Activated effector memory CD4-positive, alpha-beta T cell treated with Interleukin-2 at 50 U/mL for 16 hours (primary cell): ENCODE measurements at places on chromosomes 6 and 20.

DNA sequence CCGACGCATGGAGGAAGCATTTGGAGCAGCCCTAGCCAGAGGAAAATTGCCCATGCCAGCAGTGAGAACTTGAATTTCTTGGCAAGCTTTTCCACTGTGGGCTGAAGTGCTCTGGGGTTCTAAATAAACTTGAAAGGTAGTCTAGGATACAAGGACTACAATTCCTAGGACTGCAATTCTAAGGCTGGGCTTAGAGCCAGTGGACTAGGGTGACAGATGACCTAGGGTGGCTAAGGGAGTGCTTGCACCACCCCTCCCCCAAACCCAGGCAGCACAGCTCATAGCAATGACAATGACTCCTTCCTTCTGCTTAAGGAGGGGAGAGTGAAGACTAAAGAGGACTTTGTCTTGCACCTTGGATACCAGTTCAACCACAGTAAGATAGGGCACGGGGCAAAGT, 122.3 kb downstream of the THBS2 start:
- no peak for DNase-seq

- no peak for DNase-seq
Observed at GRCh38 chr6:34333858-34334257, 58.6 kb downstream of the NUDT3 start.

GRCh38 chr6:84095156-84095555, 61.6 kb downstream of the MRAP2 start:
- no peak for DNase-seq

GRCh38 chr6:43219814-43220213, 9.5 kb downstream of the DNPH1 start:
- no peak for DNase-seq

- DNase-seq: peak; percentile 96
Observed at GRCh38 chr6:30616811-30617564, at the start of gene PPP1R10. TSS of gene PPP1R10 (minus strand) at chr6:30617243. CDS start at chr6:30609944, 7,299 bp downstream.

DNA sequence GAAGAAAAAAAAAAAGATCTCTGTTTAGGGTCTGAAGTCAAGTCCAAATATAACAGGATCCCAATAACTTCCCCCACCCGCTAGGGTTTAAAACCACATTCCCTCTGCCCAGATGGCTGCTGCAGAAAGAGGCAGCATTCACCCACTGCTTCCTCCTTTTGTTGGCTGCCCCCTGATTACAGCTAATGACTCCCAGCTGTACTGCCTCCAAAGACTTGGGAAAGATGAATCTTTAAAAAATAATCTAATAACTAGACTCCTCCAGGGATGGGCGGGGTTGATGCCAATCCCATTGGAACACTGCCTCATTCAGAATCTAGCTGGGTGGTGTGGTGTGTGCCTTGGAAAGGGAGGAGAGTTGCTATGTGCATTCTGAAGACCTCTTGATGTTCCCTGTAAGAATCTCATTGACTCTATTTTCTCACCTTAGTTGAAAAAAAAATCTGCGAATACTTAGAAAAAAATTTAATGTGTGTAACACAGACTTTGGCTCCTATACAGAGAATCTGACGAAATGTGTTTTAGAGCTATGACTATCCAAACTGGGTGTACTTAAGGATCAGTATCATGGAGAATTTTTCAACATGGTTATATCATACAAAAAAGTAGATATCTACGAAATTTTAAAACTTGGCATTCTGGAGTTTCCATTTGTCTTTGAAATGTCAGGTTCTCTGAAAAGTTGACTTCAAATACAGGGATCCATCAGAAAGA, 174.0 kb downstream of the RNF144B start:
- DNase-seq: no peak

- DNase-seq: no peak
Observed at GRCh38 chr6:166402582-166403277, 20.0 kb upstream of the MPC1 start.

DNA sequence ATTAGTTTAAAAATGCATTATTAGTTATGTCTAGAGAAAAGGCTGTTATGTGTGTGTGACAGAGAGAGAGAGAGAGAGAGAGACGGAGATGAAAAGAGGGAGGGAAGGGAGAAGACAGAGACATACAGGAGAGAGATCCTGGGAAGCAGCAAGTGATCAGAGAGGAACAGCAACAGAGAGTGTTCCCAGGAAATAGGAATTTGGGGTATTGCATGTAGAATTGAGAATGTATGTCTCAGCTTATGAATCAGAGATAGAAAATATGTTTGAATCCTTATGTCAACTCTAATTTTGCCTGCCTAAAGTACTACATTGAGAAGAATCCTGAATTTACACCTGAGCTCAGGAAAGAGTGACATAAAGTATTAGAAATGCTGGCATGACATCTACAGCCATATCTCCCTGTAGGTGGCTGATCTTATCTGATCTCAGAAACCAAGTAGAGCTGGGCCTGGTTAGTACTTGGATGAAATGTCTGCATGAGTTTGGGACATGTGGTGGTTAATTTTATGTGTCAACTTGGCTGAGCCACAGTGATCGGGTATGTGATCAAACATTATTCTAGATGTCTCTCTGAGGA, 130.6 kb downstream of the TENT5A start:
- DNase-seq: no peak

- DNase-seq: no peak
Observed at GRCh38 chr20:44204156-44204831, 6.3 kb downstream of the OSER1 start.

DNA sequence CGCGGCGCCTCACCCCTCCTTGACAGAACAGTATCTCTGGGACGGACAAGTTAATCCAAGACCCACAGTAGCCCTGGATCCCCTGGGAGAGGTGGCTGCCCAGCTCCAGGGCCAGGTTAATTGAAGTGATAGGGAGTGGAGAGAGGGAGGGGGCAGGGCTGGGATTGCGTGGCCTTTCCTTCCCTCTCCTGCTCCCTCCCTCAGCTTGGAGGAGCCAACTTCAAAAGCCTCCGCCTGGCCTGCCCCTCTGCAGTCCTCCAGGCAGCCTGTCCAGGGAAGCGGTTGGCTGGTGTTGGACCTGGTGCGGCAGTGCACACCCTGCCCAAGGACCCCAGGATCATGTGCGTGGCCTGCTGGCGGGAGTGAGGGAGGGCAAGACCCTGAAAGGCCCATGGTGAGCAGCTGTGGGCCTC, at the start of gene C20orf204:
TSS of gene C20orf204 (plus strand) at position 250 of the 413 bp plus-strand sequence. CDS start at position 392, 142 bp downstream.
- DNase-seq: no peak

GRCh38 chr20:12410783-12411182, 493.1 kb downstream of the BTBD3 start:
- no peak for DNase-seq

DNA sequence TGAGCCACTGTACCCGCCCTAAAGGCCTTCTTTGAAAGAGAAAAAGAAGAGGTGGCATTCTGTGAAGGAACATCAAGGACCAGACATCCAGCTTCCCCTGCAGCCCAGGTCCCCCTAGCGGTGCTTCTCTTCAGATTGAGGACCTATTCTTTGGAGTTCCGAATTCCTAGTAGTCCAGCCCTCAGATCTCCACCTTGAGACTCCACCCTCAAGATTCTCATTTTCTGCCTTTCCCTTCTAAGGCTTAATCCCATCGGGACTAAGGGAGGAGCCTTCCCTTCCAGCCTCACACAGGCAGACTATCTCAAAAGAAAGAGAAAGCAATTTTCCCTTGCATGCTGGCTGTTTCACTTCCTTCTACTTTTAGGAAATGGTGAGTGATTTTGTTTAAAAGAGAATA, 32.5 kb downstream of the MUC22 start:
- DNase-seq: no peak

GRCh38 chr20:52104546-52105441, 86.8 kb downstream of the ZFP64 start:
- DNase-seq: no peak

DNA sequence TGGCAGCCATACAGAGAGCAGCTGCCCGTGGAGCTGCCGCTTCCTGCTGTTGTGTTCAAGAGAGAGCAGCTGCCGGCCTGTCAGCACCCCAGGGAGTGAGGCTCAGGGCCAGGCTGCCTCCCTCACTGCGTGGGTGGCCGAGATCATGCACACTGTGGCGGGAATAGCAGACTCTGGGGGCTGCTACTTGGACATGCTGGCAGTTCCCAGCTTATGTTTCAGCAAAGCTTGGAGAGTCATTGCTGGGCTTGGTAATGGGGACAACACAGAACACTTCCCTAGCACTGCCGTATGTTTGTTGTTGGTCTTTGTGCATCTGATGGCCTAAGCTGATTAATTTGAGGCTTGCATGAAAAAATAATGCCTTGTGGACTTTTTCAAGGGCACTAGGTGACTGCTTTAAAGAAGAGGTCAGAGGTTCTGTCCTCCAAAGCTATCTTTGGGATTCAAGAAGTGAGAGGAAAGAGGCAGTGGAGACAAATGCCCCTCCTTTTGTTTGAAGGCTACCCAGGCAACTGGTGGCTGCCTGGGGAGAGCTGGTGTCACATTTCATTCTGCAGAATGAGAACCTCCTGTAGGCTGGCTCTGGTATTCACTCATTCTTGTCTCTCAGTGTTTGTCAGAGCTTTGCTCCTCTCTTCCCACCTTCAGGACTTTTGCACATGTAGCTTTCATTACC, 18.8 kb downstream of the MRAP2 start:
- DNase-seq: no peak

GRCh38 chr20:33053291-33054106, at the start of gene BPIFB3:
TSS of gene BPIFB3 (plus strand) at chr20:33053903. CDS start at chr20:33055436, 1,533 bp downstream.
- DNase-seq: no peak

- DNase-seq: no peak
Observed at GRCh38 chr6:107578642-107579341, 88.9 kb downstream of the SOBP start.

DNA sequence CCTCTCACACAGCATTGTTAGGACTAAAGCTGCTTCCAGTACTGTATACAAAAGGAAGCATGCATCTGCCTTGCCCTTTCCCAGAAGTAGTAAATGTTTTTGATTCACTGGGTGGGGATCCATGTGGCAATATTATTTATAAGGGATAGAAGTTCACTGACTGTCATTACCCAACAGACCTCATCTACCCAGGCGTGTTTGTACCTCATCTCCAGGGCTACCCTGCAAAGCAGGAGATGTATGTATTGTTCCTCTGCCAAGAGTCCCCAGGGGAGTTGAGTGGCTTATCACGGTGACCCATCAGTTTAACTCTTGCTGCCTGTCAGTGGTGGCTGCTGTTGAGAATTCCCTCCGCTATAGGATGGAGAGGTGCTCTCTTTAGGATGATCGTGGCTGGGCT, 42.5 kb downstream of the SLC24A3 start:
- DNase-seq: no peak

GRCh38 chr6:70838907-70839285, 118.0 kb downstream of the B3GAT2 start:
- no peak for DNase-seq

DNA sequence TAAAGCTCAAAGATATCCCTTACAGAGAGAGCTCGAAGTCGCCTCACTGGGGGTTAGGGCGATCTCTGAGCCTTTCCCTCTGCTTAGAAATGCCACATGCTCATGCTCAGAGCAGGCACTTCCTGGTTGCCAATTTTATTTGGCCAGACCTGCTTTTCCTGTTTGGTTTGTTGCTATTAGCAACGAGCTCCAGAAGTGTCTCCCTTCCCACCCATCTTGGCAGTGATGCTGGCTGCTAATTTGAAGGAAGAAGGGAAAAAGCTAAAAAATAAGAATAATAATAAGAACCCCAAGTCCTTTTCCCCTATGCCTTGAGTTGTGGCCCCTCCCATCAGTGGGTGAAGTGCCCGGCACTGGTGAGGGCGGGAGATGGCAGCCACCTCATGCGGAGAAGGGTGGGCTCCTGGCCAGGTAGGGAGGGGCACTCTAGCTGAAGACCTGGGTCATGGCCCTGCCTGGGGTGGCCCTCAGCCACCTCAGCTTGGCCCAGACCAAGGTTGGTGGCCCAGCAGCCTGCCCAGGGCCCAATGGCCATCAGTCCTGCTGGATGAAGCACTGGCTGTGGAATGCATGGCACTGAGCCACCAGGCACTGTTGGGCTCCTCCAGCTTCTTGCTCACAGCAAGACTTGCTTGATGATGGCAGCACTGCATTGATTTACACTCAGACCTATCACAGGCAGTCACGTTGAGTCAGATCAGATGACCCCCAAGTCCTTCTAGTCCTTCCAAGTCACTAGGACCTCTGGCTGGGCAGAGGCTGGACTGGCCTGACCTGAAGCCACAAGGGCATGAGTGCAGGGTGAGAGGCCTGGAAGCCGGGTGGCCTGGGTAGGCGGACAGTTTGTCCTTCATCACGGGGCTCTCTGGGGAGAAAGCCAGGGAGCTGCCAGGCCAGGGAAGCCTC, 79.0 kb downstream of the SYNJ2 start:
- DNase-seq: no peak

DNA sequence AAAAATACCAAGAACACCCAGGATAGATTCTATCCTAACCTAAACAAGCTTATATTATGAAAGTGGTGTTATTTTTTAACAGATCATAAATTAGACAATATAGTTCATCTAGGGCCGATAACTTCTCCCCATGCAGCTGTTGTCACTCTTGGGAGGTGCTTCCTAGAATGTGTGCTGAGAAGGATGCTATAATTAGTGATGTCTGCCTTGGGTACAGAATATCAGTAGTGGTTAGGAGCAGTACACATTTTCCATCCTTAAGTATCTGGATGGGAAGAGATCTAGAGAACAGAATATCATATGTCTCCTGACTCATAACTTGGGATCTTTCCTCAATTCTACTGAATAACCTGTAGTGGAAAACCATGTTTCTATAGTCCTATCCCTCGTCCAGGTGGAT, 214.5 kb downstream of the BCKDHB start:
- no peak for DNase-seq

DNA sequence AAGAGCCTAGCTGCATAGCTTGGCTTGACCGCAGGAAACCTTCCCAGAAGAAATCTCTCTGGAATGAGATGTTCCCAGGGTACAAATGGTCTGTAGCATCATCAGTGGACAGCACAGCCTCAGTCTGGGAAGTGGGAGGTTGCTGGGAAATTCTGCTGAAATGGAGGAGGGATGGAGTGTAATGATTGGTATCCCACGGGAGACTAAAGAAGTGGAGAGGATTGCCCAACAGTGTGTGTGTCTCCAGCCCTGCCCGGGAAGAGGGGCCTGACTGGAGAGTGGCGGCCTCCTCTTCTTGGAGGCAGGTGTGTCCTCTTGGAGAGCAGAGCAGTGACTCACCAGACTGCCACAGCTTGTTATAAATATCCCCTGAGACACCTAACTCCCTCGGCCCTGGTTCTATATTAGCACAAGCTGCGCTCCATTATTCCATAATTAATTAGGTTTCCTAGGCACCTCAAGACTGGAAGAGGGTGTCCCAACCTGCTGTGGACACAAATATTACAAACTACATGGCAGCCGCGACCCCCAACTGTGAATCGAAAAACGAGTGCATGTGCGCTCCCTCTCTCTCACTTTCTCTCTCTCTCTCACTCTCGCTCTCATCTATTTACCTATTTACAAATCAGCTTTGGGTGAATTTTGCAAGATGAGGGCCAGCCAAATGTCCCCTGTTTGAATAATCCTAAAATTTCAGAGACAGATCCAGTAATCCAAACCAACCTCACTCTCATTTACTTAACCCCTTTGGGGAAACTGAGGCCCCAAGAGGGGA, 68.8 kb downstream of the FGD2 start:
- DNase-seq: no peak

- DNase-seq: no peak
Observed at GRCh38 chr6:56440551-56440981, 193.2 kb upstream of the COL21A1 start.
